NAMALWA (cell line): ENCODE measurements at places on chromosomes 7 and 10.

DNA sequence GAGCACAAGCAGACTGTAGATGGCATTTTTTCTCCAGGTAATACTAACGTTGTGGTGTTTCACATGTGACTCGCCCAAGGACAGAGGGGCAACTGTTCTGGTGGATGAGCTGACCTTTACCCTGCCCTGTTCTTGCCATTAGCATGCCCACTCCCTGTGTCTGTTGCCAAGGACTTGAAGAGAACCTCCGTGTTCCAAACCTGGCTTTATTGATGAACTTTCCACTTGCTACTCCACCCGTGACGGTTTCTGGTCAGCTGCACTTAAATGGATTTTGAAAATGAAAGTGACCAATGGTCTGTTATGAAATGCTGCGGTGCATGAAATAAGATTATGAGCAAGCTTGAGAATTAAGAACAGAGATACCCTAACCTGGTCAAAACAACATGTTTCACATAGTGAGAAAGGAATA, 30.4 kb downstream of the LRRC4 start:
- no peak for DNase-seq

GRCh38 chr10:31288001-31288400, 31.0 kb upstream of the ZEB1 start:
- no peak for DNase-seq

GRCh38 chr7:130988443-130988842, 254.4 kb upstream of the KLF14 start:
- no peak for DNase-seq

GRCh38 chr7:1227814-1228544, 4.7 kb upstream of the UNCX start:
- no peak for DNase-seq

GRCh38 chr10:4692206-4692605, 133.8 kb upstream of the AKR1E2 start:
- no peak for DNase-seq

GRCh38 chr10:118161461-118162246, 114.9 kb upstream of the RAB11FIP2 start:
- no peak for DNase-seq

DNA sequence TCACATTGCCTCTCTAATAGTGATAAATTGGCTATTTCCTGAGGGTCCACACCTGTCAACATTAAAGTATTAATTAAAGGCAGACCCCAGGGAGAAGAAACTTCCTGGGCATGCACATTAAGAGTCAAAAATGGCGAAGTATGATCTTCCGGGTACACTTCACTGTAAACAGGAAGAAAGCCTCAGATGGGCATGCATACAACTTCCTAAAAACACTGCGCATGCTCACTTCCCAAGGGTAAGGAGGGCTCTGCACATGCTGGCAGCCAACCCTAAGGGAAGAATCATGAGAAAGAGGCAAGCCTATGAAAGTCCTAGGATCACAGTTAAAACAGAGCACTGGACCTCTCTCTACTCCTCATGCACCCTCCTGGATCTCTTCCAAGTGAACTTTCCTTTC, 80.1 kb upstream of the IMMP2L start:
- DNase-seq = no peak

GRCh38 chr7:70356085-70356786, 758.0 kb downstream of the AUTS2 start:
- DNase-seq = no peak

GRCh38 chr10:60192946-60193345, 196.7 kb downstream of the ANK3 start:
- DNase-seq = no peak

DNA sequence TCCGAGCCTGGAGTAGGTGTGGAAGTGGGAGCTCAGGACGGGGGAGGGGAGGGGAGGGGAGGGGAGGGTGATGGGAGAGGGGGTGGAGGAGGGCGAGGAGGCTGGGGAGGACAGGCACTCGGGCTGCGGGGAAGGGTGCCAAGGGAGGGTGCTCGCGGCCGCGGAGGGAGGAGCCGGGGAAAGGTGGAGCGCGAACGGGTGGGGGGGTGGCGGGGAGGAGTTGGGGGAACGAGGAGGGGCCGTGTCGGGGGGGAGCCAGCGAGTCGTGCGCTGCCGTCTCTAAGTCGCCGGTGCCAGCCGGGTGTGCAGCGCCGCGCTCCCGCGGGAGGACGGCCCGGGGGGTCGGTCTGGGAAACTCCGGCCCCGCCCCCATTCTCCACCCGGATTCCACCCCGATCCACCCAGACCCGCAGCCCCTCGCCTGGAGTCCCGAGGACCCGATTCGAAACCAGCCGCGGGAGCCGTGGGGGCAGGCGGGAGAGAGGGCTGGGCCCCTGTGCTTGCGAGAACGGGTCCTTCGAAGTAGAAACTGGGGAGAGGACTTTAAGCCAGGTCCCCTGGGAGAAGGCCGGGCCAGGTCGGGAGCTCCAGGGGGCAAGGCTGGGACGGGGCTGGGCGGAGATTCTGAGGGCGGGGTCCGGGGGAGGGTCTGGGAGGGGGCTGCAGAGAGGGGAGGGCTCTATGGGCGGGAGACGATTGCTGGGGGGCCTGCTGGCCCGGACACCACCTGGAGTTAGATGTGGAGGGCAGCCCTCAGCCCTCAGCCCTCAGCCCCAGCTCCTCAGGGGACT, at the start of gene ZNF467:
ZNF467 (minus strand) TSS at position 143 of the 791 bp plus-strand sequence. CDS start 2,556 bp downstream, outside the sequence.
- DNase-seq = no peak

DNA sequence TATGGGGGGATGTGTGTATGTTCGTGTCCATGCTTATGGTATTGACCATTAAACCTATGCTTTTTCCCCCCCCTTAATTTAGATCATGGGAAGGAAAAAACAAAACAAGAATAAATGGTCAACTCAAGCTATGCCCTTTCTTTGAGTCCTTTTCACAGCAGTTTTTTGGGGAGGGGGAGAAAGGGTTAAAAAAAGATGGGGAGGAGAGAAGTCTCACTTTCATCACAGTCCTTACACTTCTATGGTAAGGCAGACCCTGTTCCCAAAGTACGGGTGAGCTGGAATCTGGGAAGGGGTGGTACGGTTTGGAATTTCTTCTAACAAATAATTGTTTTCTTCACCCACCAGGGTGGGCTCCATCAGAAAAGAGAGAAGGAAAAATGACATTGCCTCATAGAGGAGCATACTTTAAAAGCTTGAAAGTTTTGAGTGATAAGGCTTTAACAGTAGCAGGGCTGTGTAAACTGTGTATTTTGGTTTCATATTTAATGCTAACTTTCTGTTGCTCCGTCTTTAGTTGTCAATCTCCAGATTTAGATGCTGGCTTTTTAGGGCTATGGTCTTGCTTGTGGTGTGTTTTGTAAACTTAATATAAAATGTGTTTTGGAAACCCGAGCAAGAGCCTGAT, 180.1 kb downstream of the TCF7L2 start:
- no peak for DNase-seq

GRCh38 chr7:158143196-158144120, 444.2 kb downstream of the PTPRN2 start:
- no peak for DNase-seq

GRCh38 chr10:15729890-15730289, 10.2 kb upstream of the ITGA8 start:
- DNase-seq = no peak

DNA sequence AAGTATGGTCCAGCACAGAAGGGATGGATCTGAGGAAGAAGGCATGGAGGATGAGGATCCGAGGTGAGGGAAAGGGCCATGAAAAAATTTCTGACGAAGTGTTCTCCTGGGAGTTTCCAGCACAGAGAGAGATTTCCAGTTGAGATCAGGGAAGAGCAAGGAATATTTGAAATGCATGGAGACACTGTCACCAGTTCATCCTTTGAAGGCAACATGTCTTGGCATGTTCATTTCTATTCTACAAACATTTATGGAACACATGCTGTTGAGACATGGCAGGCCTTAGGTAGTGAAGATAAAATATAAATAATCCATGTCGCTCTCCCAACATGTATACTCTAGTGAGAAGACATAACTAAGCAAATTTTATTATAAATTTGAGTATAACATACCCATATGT, 234.0 kb upstream of the TCF7L2 start:
- DNase-seq = no peak

- no peak for DNase-seq
Observed at GRCh38 chr10:110625356-110625894, 18.7 kb upstream of the RBM20 start.

GRCh38 chr7:44752822-44753221, 4.2 kb downstream of the ZMIZ2 start:
- no peak for DNase-seq

DNA sequence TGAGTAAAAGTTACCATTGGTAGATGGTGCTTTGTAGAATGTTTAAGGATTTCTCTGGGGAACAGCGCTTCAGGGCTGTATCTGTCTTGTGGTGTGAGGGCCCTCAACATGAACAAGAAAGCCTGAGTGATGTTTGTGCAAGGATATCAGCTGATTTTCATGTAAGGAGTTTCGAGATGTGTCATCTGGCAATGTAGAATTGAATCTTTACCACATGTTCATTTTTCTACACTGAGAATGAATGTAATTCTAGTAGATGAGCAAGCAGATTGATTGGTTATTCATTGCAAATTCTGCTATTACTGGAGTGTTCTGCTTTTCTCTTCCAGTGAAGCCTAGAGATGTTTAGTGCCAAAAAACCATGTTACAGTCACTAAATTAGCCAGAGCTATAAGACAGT, 87.7 kb downstream of the ST7 start:
- DNase-seq = no peak

DNA sequence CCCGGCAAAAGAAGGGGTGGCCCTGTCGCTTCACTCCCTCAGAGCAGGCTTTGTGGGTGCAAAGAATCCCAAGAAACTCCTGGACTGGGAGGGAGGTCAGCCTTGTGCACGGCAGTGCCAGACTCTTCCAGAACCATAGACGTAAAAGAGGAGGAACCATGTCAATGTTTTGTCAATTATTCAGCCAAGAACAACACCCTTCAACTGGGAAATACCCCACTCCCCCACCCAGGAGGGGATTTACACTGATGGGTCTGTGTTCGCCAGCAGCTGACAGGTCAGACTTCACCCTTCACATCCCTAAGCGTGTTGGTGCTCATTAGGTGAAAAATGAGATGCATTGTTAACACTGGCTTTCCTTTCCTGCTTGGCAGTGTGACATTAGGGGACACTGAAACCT, 116.8 kb upstream of the BMPER start:
- no peak for DNase-seq

DNA sequence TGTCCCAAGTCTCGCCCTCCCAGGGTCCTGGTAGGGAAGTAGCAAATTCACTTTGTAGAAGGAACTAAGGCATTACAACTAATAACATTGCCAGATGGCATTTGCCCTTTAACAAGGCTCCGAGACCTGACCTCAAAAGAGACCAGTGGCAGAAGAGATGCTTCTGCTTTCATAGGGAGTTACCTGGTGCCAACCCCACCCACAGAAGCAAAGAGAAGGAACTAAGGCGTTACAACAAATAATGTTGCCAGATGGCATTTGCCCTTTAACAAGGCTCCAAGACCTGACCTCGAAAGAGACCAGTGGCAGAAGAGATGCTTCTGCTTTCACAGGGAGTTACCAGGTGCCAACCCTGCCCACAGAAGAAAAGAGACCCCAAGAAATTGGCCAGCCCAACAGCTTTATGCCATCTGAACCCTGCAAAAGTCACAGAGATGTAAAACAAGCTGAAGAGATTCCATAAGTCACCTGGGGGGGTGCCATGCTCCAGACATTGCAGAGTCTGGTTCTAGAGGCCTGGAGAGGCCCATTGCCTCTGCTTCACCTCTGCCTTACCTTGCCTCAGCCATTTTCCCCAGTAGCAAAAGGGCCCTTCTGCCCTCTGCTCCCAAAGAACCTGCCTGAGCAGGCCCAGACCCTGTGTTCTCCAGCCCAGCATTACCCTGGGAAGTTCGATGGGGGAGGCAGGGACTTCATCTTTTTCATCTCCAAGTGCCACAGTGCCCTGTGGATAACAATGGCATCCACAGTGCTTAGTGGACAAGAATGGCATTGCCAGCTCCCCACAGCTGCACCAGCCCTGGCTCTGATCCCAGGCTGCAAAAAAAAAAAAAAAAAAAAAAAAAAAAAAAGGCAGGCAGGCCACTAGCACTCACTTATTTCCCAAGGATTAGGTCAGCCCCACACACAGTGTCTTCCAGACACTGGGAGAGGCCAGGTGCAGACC, 179.5 kb upstream of the PLXNA4 start:
- no peak for DNase-seq

DNA sequence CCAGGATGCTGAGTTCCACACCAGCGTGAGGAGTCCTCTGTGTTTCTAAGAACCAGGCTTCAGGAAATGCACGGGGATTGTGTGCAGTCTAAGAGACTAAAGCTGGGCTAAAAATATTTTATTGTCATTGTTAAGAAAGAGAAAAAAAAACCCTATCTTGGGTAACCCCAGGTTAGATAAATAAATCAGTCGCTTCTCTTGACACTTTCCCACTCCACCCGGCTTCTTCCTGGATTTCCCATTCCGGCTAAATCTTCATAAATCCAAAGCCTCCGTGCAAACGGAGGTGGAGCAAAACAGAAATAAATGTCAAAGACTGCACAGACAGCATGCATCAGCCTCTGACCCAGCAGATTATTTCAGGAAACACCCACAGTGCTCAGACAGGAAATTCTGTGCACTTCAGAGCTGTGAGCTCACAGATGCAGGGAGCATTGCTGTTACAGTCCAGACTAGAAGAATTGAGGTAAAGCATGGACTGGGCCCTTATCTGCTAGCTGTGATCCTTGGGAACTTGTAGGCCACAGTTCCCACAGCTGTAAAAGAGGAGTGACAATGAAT, 44.8 kb upstream of the GRID1 start:
- DNase-seq = peak; percentile 82

DNA sequence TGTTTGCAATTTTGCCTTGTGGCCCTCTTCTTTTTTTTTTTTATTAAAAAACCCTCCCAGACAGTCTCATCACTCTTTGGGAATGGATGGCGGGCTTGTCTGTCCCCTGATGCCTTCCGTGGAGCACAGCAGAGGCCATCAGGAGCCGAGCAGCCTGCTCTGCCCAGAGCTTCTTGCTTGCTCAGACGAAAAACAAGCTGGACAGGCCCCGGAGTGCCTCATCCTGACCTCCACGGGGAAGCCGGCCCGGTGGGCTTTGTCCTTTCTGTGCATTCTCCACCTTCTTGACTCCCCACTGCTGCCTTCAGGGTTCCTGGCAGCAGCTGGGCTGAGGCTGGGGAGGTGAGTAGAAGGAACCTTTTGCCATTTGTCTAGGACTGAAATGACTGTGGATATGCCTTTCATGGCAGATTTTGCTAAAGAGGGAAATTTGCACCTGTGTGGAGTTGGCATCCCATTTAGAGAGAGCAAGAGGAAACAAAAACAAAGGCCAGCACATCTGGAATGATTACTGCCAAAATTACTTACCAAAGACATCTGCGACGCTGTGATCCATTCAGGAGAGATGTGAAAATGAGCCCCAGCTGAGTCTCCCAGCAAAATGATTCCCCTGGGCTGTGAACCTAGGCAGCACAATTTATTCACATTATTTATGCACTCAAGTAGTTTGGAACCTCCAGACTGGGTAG, 108.3 kb downstream of the AOAH start:
- DNase-seq = no peak

- DNase-seq = no peak
Observed at GRCh38 chr10:63525021-63525420, 3.8 kb downstream of the REEP3 start.

DNA sequence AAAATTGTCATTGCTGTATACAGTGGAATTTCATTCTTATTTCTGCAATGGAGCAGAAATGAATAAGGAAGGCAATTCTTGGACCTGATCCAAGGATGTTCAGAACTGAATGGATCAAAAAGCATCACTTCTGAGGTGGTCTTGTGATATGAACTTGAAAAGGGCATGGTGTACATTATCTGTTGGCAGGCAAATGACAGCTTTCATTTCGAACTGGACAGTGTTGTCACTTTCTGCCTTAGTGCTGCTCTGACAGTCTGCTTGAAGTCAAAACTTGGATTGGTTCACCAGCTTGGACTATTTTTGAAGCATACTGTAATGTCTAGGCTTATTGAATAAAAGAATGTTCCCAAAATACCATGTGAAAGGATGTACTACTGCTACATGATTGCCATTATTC, 52.0 kb downstream of the VCL start:
- DNase-seq = no peak
